ENCODE measurements at places on chromosomes 3 and 15.

- no peak for DNase-seq
Observed at GRCh38 chr3:101781166-101781565, 2.2 kb downstream of the NXPE3 start.

DNA sequence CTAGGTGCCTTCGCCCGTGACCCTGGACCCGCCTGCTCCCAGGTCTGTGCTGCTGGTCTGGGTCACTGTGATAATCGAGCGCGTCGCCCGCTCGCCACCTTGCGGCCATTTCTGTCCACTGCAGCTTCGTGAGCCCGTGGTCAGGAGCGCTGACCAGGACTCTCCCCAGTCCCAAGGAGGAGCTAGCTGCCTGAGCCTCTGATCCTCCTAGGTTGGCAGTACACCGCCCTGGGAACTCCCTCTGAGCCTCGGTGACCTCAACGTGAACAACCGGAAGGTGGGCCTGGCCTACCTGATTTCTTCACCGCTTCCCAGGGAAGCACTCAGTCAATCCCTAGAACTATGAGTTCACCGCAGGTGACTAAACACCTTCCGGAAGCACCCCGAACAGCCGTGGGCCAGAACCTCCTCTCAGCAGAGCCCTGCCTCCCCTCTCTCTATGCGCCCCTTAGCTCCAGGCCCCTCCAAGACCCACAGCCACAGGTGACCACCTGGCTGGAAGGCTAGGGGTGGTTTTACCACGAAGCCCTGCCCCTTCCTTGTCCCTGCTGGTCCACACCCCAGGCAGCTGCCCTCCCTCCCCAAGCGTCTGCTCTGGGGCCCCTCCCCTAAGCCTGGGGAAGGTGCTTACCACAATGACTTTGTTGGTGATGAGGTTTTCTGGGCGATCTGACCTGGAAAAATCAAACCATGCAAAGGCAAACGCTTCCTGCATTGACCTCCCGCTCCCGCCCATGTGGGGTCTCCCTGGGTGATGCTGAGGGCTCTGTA is 9.7 kb downstream of the PLA2G4D start:
- DNase-seq: peak; percentile 11

DNA sequence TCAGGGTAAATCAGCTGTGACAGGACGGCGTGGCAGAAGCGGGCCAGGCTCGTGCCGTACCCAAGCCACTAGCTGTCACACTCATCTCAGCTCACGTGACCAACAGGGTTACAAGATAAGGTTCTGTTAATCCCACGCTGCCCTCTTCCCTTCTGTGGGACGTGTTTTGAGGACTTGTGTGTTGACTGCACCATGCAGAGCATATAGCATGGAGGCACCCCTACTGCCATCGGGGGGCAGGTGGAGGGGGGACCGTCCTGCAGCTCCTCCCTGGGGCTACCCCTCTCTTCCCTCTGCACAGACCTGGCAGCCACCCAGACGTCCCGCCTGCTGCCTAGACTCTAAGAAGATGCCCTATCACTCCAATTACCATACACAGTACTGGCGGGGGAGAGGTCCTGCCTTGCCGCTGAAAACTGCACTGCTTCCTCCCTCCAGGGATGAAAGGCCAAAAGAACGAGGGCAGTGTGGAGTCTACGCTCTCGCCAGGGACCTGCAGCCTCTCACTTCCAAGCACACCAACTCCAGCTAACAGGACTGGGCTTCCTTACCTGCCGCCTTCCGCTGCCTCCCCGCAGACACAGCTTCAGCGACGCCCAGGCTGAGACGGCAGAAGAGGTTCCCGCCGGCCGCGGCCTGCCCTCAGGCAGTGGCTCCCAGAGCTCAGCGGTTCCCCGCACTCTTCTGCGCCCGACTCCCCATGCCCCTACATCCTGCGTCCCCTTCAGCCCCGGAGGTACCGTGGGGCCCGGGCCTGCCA is at the start of gene TNK2:
TSS of gene TNK2 (minus strand) at position 618 of the 760 bp plus-strand sequence. CDS start 19,963 bp downstream, outside the sequence.
- DNase-seq: peak; percentile 60

- DNase-seq: peak; percentile 58
Observed at GRCh38 chr15:70488002-70488605, 275.3 kb downstream of the UACA start.

DNA sequence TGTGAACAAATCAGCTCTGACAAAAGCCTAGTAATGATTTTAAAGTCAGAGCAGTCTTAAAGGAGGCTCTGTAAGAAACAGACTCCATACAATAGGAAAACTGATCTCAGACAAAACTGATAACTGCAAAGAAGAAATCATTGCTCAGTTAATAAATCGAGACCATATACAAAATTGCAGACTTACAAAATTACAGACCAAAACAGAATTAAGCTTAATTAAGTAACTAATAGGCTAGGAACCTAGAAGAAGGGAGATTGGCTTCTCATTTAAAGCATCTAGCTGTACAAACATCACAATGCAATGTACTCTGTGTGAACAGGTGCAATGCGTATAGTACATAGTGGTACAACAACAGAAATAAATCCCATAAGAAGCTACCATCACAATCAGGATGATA is 46.3 kb downstream of the ZBTB20 start:
- no peak for DNase-seq

GRCh38 chr15:31412824-31413223 is 86.2 kb downstream of the KLF13 start:
- no peak for DNase-seq

Measured in central memory CD4-positive, alpha-beta T cell (primary cell).